Muscle of arm (tissue), 14 donors: ENCODE measurements at places on chromosomes 16 and 17.

DNA sequence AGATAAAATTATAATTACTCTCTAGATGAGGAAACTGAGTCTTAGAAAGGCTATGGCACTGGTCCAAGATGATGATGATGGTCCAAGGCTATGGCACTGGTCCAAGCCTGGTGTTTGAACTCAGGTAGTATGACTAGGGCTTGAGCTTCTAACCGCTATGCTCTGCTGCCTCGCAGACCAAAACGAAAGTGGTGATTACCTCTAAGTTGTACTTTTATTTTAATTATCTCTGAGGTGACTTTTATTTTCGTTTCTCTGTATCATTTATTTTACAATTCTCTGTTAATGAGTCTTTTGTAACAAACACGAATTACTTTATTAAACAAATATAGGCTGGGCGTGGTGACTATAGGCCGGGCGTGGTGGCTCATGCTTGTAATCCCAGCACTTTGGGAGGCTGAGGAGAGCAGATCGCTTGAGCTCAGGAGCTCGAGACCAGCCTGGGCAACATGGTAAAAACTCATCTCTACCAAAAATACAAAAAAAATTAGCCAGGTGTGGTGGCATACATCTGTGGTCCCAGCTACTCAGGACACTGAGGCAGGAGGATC is 5.6 kb downstream of the REXO5 start:
- no peak for DNase-seq

GRCh38 chr17:20988001-20988636 is 54.7 kb downstream of the USP22 start:
- no peak for DNase-seq

DNA sequence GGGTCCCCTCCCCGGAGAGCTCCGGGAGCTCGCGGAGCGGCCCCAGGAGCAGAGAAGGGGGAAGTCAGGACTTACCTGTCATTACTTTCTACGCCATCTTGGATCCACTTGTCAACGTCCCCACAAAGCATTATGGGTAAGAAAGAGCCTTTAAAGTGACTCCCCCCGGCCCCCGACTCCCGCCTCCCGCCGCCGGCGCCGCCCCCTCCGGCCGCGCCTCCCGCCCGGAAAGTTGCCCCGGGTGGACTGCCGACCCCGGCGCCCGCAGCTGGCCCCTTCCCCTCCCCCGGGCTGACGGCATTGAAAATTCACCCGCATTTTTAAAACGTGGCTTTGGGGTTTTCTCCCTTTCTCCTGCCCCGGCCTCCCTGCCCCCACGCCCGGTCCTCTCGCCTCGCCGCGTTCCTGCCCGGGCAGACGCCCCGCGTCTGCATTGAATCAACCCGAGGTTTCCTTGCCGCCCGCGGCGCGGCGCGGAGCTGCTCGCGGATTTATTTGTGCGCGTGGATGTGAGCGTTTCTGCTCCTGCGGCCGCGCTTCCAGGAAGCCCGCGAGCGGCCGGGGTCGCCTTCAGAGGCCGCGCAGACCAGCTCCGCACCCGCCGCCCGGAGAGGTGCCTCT is at the start of gene HELZ:
HELZ (minus strand) TSS at position 124 of the 621 bp plus-strand sequence. CDS start 26,392 bp downstream, outside the sequence.
- DNase-seq, result peak; percentile 83

DNA sequence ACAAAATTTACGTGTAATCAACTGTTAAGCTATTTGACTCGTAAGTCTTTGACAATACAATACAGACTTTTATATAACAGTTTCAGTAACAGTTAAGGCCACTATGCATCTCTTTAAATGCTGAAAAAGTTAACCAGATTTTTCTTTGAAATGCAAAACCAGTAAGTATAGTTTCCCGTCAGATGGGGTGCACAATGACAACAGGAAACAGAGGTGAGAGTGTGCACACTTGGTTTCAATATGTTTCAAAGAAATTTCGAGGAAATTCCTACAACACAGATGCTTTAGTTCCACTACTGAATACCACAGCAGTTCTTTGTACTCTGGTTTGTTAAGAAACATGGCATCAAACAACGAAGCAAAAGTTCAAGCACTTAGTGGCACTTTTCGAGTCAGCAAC is 48.4 kb downstream of the RNF157 start:
- no peak for DNase-seq

DNA sequence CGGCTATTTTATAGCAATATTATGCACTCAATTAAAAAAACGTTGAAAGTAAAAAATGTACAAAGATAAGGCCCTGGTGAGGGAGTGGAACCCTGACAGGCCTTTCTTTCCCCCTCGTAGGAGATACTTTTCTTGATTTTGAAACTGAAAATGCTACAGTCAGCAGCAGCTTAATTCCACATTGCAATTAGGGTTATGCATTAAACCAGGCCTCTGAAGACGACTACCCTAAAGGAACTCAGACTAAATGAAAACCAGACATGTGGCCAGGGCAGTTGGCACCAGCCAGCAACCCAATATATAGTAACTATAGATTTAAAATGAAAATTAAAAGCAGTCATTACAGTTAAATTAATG is 463.2 kb upstream of the MAF start:
- DNase-seq, result no peak

DNA sequence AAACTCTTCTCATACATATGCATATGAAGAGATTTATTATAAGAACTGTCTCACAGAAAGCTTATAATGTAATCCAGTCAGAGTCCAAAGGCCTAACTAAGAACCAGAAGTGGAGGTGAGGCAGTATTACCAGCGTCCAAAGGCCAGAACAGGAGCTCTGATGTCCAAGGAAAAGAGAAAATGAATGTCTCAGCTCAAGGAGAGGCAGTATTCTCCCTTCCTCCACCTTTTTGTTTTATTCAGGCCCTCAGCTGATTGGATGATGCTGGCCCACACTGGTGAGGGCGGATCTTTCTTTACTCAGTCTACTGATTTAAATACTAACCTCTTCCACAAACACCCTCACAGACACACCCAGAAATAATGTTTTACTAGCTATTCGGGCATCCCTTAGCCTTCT is 43.4 kb downstream of the FBXL20 start:
- no peak for DNase-seq

DNA sequence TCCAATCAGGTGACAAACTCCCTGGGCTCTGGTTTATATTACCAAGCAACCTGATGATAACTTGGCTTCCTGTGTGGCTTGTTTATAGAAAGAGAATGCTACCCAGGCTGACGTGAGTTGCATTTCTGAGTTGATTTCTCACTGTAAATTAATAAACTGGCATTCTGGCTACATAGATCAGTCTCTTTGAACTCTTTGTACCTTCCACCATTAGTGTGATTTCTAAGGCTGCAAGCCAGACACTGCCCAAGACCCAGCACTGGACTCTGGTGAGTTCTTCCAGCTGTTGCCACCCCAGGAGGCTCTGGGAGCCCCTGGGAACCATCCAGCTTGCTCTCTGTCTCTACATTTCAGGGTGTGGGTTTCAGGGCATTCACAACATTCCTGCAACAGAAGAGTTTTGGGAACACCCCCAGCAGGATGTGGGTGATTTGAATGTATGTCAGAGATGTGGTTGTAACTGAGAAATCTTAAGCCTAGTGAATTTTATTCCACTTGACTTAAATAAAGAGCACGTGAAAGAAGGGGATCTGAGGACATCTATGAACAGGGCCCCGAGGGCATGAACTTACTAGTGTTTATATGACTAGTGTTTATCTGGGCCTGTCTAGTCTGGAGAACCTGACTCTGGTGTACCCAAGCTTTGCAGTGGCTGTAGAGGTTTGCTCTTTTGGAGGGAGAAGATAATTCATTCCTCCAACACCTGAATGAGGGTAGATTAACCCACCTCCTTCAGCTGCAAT is 30.3 kb upstream of the LRRC37A start:
- no peak for DNase-seq

- no peak for DNase-seq
Measured at GRCh38 chr16:23368469-23368868, 66.4 kb downstream of the SCNN1B start.

DNA sequence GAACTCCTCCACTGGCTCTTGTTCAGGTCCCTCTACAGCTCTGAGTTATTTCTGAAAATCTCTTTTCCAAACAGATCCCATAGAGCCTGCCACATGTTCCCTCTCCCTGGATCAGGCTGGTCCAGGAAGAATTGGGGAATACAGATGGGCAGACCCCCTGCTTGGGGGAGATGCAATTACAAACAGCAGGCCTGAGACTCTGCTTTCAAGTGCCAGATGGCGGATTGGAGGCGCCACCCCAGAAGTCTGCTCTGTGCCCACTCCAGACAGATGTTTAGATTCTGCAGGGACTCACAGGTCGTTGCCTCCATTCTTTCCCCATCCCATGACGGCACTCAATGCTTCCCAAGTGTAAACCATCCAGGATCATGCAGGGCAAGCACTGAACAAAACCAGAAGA is 316.6 kb downstream of the SLC39A11 start:
- peak; percentile 4 for DNase-seq

- no peak for DNase-seq
Measured at GRCh38 chr17:81245024-81245664, 6.0 kb downstream of the NDUFAF8 start.

- no peak for DNase-seq
Measured at GRCh38 chr16:85635545-85636140, 22.5 kb downstream of the GSE1 start.

DNA sequence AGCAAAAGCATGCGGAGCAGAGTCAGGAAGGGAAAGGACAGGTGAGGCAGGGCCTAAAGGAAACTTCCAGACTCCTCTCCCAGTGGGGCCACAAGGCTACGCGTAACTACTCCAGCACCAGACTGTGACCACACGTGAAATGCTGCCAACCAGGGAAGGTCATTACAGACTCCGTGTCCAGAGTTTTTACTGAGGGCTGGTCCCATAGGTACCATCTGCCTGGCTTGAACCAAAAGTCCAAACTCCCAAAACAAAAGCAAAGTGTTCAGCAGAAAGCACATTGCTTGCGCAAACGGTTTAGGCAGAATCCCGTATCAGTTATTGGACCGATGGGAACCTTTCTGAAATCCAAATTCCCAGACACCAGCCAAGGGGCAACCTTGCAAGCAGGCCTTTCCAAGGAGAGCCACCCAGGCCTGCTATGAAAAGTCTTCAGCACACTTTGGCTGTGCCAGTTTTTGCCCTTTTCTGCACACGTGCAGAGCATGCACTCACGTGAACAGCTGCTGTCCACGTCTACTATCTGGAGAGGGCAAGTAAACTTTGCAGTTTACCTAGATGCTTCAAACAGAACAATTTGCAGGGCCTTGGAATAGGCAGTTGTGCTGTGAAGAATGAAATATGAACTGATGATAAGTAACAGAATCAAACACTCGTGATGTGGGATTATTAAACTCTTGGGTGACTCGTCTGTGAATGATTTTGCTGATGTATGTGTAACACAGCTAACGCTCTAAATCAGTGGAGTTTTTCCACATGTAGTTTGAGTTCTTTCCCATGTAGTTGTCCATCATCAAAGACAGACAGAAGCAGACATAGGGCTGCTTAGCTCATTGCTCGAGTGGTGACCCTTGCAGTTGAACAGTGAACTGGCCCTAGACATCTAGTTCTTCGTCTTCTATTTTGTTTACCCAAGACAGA is 58.1 kb upstream of the CRISPLD2 start:
- DNase-seq, result no peak

GRCh38 chr17:27433521-27433920 is 22.7 kb upstream of the KSR1 start:
- no peak for DNase-seq

DNA sequence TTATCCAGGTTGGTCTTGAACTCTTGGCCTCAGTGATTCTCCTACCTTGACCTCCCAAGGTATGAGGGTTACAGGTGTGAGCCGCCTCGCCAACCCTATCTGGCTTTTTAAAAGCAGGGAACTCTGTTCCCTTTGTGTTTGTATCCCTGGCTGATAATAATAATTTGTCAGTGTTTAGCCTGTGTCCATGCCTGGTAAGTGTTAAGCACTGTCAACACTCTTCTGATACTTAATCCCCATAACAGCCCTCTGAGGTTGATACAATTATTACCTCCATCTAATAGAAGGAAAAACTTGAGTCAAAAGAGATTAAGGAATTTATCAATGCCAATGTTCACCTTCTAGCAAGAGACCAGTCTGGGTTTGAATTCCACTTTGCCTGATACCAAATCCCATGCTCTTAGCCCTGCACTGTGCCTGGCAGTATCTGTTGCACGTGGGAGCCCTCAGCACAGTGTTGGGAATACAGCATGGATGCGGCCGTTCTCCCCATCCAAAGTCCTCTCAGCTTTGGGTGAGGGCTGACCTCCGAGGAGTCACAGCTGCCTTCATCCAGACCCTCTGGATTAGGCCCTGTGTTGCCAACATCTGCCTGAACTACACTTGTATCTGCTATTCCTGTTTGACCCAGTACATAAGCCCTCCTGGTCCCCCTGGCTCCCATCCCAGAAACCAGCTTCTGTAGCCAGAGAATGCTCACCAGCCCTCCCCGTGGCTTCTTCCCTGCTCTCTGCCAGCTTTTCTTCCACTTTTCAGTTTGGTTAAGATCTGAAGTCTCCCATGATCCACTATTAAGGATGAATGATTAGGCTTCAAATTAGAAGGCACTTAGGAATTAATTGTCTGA is 335.6 kb upstream of the ASIC2 start:
- no peak for DNase-seq

DNA sequence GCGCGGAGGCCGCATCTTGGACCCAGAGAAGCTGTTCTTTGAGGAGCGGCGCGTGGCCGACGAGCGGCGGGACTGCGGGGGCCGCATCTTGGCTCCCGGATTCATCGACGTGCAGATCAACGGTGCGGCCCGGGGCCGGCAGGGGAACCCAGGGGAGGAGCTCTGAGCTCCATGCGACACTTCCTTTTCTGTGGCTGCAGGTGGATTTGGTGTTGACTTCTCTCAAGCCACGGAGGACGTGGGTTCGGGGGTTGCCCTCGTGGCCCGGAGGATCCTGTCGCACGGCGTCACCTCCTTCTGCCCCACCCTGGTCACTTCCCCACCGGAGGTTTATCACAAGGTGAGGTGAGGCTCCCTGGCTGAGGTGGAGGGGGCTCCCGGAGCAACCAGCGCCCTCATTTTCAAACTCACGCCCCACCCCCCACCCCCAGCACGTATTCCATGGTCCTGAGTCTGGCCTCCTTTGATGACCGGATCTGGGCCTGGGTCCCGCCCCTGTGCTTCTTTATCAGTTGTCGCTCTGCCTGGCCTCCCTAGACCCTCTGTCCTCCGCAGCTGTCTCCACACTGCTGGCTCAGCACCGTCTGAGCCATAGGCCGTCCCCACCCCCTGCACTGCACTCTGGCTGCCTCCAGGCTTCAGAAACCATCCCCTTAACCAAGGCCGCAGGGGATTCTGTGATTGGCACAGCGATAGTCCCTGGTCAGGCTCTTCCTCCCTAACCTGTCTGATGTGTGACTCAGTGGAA is 787 bp downstream of the AMDHD2 start:
- DNase-seq, result no peak

- no peak for DNase-seq
Measured at GRCh38 chr16:75267631-75268264, 16.3 kb upstream of the BCAR1 start.
